ENCODE measurements at places on chromosomes 1 and 21. TPM values are rescaled to one million over a fixed set of nuclear protein-coding genes. Genes with fewer than 3 reads are reported as not detected.
A peak's percentile ranks its signal among the peaks of the same experiment; 100 is the strongest.

The FCMR gene
- total RNA-seq, result not detected

The IL20 gene
- total RNA-seq, result not detected

- no peaks in the 10 kb centered on the region for H3K36me3 ChIP-seq
- peaks cover 3% of the 10 kb centered on the region for H3K27me3 ChIP-seq
- no peak overlapping the region for H3K4me3 ChIP-seq
- H3K4me1 ChIP-seq, result no peaks in the 10 kb centered on the region
- no peak for DNase-seq
Measured at GRCh38 chr1:230545181-230545580, 97.1 kb upstream of the COG2 start.

GRCh38 chr1:26692793-26693490 lies 2.9 kb upstream of the ARID1A start:
- H3K4me1 ChIP-seq, result peaks cover 17% of the 10 kb centered on the region
- H3K4me3 ChIP-seq, result peak overlapping the region; percentile 99

- H3K4me3 ChIP-seq, result peak overlapping the region; percentile 97
- peak; percentile 94 for DNase-seq
- peaks cover 27% of the 10 kb centered on the region for H3K4me1 ChIP-seq
- H3K36me3 ChIP-seq, result no peaks in the 10 kb centered on the region
- peaks cover 16% of the 10 kb centered on the region for H3K27me3 ChIP-seq
Measured at GRCh38 chr1:145960468-145961108, 2.8 kb upstream of the LIX1L start.

GRCh38 chr1:213103377-213104306 lies 52.6 kb downstream of the RPS6KC1 start:
- no peak overlapping the region for H3K27ac ChIP-seq
- DNase-seq, result no peak
- H3K36me3 ChIP-seq, result peaks cover 6% of the 10 kb centered on the region
- H3K4me3 ChIP-seq, result no peak overlapping the region

- no peak overlapping the region for H3K4me3 ChIP-seq
- DNase-seq, result no peak
- peaks cover 9% of the 10 kb centered on the region for H3K27me3 ChIP-seq
- no peak overlapping the region for H3K27ac ChIP-seq
Measured at GRCh38 chr1:223349241-223349640, 14.7 kb downstream of the SUSD4 start.

Data from glutamatergic neuron (in vitro differentiated cells).